ENCODE measurements at places on chromosomes 3 and 15. TPM values are rescaled to one million over a fixed set of nuclear protein-coding genes. Genes with fewer than 3 reads are reported as not detected.

LSAMP gene
- 5.7 TPM for total RNA-seq

AADACL2 gene
- total RNA-seq, result not detected

CAPN3 gene
- total RNA-seq, result 4.2 TPM

LRRC31 gene
- not detected for total RNA-seq

TJP1 gene
- total RNA-seq, result 50.5 TPM

HCLS1 gene
- total RNA-seq, result 6.5 TPM

GPR160 gene
- total RNA-seq, result not detected

COMMD4 gene
- total RNA-seq, result 39.5 TPM

NEK4 gene
- 27.4 TPM for total RNA-seq

DCLK3 gene
- not detected for total RNA-seq

TGM5 gene
- total RNA-seq, result not detected

CKMT1B gene
- total RNA-seq, result not detected

STAB1 gene
- total RNA-seq, result 1.1 TPM

TRH gene
- not detected for total RNA-seq

RLBP1 gene
- total RNA-seq, result not detected

CADPS gene
- 16.9 TPM for total RNA-seq

GRK7 gene
- 0.05 TPM for total RNA-seq

NEO1 gene
- total RNA-seq, result 88.6 TPM

GOLGA8K gene
- 0.30 TPM for total RNA-seq

FBXO40 gene
- not detected for total RNA-seq

EOMES gene
- not detected for total RNA-seq

MOBP gene
- not detected for total RNA-seq

ADGRG7 gene
- 0.30 TPM for total RNA-seq

CLCN2 gene
- 2.4 TPM for total RNA-seq

RYR3 gene
- total RNA-seq, result 0.42 TPM

TRPM1 gene
- total RNA-seq, result not detected

HEG1 gene
- 282 TPM for total RNA-seq

GRAMD1C gene
- 2.1 TPM for total RNA-seq

TRIM42 gene
- not detected for total RNA-seq

ZMYND10 gene
- total RNA-seq, result 0.88 TPM

COX17 gene
- 10.7 TPM for total RNA-seq

SNTN gene
- total RNA-seq, result not detected

ZNF80 gene
- total RNA-seq, result not detected

OIP5 gene
- total RNA-seq, result 0.59 TPM

ARNT2 gene
- total RNA-seq, result 1.8 TPM

MUC13 gene
- total RNA-seq, result not detected

ROBO2 gene
- 2.8 TPM for total RNA-seq

SLC12A1 gene
- total RNA-seq, result not detected

ALPK3 gene
- 0.89 TPM for total RNA-seq

RASA2 gene
- total RNA-seq, result 21.4 TPM
